ENCODE measurements at places on chromosomes 6 and 20.

DNA sequence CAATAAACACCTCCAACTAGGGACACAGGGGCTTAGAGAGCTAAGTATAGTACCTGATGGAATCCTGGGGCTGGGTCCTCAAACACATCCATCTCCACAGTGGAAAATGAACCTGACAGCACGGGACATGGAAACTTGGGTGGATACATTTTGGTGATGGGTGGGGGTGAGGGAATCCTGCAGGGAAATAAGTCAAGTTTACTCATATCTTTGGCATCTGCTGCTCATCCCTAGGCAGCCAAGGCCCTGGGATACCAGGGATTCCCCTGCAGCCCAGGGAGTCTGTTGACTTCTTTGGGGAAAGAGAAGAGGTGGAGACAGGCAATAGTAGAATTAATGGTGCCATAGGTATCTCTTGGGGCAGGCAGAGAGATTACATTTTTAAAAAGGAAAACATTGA, 6.6 kb downstream of the APOBEC2 start:
- no peak for DNase-seq

DNA sequence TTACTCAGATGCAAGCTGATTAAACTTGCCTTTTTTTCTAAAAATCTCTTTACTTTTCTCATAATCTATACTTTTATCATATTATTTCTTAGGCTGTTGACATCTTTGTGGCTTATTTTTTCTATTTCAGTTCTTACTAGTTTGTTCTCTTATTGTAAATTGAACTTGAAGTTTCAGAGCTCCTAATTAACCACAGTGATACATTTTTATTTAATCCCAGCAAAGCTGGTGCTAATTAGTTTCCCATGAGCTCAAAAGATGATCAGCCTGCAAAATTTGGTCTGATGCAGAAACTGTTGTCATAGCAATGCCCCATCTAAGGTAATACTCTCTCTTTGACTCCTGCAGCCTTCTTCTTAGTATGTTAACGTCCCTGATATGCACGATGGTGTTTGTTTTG, 170.3 kb downstream of the FUT9 start:
- no peak for DNase-seq

GRCh38 chr6:154920495-154921200, 74.5 kb upstream of the TIAM2 start:
- no peak for DNase-seq

GRCh38 chr20:846894-847278, 13.4 kb downstream of the FAM110A start:
- peak; percentile 39 for DNase-seq

DNA sequence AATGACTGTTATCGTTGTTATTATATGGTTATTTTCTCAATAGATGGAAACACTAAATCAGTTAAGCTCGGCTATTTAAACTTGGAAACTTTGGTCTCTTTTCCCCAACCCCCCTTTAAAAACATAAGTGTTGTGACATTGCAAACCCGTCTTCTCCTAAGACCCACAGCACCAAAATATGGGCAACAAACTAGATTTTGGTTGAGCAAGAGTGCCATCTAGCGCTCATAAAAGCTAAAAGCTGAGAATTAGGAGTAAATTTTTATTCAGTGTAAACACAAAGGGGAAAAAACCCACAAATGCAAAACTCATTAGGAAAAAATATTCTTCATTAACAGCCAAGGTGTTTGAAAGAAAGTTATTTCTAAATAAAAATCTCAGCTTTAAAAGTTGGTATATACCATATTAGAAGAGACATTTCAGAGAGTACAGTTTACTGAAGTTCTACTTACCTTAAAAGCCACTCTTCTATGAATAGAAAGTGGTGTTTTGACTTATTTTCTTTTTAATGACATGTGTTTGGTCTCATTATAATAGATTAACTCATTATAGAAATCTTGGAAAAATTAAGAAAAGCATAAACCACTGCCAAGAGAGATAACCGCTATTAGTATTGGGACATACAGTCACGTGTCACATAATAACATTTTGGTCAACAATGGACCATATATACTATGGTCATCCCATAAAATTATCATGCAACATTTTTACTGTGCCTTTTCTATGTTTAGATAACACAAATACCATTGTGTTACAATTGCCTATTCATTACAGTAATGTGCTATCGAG, 21.1 kb downstream of the SESN1 start:
- peak; percentile 13 for DNase-seq

DNA sequence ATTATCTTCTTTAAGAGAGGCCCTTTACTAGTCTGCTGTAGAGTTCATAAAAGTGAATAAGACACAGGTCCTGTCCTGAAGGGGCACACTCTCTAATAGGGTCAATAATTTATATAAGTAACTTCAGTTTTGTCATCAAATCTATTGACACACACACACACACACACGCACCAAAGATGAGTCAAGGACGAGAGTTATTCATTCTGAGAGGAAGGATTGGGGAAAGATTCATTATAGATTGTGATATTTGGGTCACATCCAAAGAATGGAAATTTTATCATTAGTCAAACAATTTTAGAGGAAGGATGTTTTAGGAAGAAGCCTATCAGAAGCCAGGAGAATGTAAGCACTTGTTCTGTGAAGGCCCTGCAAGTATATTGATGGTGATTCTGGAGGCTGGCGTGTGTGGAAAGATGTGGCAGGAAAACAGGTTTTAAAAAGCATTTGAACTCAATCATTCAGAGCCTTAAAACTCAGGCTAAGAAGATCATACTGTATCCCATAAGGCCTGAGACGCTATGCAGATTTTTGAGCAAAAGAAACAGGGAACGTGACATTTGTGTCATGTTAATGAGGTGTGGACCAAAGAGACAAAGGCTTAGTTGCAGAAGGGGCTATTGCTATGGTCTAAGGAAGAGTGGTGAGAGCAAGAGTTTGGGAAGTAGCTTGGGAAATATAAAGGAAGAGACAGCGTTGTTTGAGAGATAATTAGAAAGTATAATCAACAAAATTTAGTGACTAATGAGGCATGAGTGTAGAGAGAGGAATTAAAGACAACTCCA, 161.4 kb upstream of the PREP start:
- DNase-seq: no peak

DNA sequence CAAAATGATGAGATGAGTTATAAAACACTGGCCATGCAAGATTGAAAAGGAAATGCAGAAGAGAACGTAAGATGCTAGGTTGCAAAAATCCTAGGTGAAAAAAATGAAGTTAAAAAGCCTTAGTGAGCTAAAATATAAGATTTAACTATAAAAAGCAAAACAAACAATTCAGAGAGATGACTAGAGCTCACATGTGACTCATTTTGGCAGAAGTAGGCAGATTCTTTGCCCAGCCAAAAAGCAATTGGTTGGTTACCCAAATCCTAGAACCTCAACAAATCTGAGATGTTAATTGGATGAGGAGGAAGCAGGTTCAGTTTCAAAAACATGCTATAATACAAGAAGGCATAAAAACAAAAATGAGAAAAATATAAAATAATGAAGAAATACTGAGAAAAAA, 249.1 kb downstream of the OGFRL1 start:
- DNase-seq: no peak

- DNase-seq: no peak
Measured at GRCh38 chr20:14963262-14963663, 625.9 kb upstream of the FLRT3 start.

DNA sequence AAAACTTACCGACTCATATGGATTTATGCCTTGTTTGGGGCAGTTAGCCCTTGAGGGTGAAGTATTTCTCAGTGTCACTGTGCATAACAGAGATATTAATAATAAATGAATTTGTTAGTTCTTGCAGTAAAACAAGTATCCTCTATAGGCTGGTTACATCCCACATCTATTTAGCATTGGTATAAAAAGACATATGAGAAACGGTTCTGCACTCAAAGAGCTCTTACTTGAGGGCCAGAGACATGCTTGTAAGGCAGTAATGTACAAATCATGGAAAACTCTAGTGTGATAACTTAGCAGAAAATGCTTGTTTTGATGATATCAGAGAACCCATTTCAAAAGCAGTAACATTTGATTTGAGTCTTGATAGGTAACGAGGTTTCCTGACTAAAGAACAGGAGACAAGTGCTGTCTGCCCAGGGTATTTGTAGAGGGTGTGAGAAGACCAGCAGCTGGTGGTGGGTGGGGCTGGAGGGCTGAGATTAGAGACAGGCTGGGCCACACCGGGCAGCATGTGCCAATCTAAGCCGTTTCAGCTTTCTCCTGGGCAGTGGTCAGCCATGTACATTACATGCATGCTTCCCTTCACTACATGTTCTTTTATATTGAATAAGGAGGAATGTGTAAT, 46.3 kb downstream of the TULP4 start:
- DNase-seq: no peak

DNA sequence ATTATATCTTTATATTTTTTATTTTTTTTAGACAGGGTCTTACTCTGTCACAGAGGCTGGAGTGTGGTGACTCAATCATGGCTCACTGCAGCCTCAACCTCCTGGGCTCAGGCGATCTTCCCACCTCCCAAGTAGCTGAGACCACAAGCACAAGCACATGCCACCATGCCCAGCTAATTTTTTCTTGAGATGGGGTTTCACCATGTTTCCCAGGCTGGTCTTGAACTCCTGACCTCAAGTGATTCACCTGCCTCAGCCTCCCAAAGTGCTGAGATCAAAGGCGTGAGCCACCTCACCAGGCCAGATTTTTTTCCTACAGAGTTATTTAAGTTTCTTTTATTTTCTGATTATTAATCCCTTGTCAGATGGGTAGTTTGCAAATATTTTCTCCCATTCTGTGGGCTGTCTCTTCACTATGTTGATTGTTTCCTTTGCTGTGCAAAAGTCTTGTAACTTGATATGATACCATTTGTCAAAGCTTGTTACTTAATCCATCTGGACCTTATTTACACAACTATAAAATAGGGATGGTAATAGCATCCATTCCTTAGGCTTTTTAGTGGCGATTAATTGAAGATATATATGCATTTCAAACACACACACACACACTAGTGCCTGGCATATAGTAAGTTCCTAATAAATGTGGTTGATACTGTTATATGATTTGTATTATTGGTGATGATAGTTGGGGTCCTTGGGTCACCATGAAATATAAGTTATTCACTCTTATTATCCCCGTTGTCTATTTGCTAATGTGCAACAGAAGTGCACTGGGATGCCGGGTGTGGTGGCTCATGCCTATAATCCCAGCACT, 187.1 kb downstream of the BCAS1 start:
- no peak for DNase-seq

- no peak for DNase-seq
Measured at GRCh38 chr20:38426006-38426897, 8.9 kb downstream of the SNHG17 start.

DNA sequence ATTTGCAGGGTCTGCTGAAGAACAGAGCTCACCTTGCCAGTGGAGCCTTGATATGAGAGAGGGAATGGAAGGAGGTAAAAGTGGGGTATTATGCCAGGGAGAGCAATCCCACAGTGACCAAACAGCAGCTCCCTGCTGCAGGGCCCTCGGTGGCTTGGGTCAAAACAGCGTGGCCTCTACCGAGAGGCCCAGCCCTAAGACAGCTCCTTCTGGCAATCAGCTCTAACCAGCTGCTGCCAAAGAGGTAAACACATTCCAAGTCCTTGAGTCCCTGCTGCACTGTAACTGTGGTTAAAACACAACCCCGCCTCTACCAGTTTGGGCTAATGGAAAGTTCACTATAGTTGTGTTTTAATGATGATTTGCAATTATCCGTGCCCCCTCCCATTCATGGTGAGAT, 1.4 kb upstream of the DAAM2 start:
- DNase-seq: no peak

DNA sequence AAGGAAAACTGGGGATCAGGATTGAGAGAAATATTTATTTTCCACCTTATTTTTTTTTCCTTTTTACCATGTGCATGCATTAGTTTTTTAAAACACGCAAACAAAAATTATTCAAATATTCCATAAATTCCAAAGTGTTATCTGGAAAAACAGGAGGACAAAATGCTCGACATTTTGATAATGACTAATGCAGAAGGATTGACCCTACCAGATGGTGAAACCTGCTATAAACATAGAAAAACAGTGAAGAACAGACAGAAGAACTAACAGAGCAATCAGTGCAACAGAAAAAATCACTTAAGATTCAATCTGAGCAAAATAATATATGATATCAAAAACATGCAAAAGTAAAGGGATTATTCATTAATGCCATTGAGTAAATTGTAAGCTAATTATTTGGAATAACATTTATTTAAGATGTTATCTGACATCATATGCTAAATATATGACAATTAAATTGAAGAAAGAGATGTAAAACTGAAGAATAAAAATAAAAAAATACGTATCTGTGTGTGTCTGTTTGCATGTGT, 218.4 kb downstream of the LMBRD1 start:
- no peak for DNase-seq

GRCh38 chr6:121450242-121450641, 14.8 kb downstream of the GJA1 start:
- DNase-seq: no peak

GRCh38 chr6:44309092-44309491, 4.1 kb downstream of the AARS2 start:
- no peak for DNase-seq

DNA sequence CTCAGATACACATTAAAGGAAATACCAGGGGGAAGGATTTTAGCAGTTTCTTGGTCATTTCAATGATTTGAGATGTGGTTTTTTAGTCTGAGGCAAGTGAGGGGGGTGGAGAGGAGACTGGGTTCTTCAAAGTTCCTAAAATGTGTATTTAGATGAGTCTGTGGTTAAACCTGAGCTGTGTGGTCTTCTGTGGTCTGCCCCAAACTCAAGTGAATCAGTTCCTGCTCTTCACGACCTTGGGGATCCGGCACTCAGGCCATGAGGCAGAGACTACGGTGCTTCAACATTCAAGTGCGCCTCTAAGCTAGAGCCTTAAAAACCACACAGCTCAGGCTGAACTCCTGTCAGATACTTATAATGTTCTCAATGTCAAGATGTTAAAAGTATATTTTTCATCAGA, 406.7 kb downstream of the LMBRD1 start:
- DNase-seq: no peak

- DNase-seq: no peak
Measured at GRCh38 chr20:41320976-41321375, 3.4 kb upstream of the ZHX3 start.

DNA sequence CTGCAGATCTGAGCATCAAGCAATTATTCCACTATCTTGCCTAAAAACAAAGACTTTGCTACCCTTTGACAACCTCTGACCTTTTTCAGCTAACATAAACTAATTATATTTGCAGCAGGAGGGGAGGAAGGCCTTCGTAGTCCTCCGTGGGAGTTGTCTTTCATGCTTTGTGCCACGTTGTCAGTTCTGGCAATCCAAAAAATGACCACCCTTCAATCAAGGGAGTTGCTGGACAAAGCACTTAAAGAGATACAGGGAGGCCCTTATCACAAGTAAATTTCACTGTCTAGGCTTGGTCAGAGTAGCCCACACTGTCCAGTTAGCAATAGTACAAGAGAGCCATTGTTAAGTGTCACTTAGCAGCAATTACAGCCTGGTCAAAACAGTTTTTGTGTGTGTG, 578.9 kb downstream of the HAO1 start:
- DNase-seq: no peak

GRCh38 chr20:31879143-31879987, 8.9 kb downstream of the TTLL9 start:
- DNase-seq: peak; percentile 26

GRCh38 chr20:15675061-15675514, 898.2 kb downstream of the KIF16B start:
- DNase-seq: no peak

GRCh38 chr6:17032590-17032987, 69.3 kb upstream of the STMND1 start:
- no peak for DNase-seq

Data from stimulated activated CD4-positive, alpha-beta T cell treated with anti-CD3 and anti-CD28 coated beads, TNF-alpha, amount 100 ng/mL, for 1 hour (primary cell).